Stimulated activated CD4-positive, alpha-beta T cell treated with anti-CD3 and anti-CD28 coated beads, Interleukin-1b, Interleukin-23, amount 100 ng/mL, for 1 hour (primary cell): ENCODE measurements at places on chromosomes 3 and 15.

DNA sequence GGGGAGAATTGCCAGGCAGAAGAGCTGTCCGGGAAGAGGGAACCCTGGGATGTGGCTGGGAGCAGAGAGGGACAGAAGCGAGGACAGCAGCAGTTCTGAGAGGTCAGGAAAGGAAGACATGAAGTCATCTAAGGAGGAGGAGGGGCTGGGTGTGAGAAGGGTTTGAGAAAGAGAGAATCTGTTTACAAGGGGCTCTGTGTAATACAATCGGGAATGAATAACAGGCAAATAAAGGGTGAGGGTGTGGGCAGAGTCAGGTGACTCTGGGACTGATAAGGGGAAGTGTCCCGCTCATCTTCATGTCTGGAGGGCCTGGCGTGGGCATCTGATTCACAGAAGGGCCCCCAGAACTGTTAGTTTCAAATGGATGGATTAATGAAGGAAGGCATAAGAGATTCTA lies 191.3 kb downstream of the XXYLT1 start:
- DNase-seq, result no peak

DNA sequence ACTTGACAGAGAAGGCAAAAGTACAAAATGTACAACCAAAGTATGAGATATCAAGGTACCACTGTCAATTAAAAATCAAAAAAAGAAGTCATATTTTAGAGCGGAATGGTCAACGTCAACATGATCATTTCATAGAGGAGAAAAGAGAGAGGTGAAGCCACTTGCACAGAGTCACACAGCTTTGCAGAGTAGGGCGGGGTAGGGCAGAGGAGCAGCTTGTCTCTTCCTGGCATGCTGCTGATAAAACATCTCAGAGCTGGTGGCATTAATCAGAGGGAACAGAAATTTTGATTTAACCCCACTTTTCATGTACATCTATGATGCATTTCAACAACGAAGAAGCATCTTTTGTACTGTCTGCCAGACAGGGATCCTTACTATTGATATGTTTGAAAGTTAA lies 5.2 kb upstream of the IGF1R start:
- no peak for DNase-seq

- no peak for DNase-seq
Observed at GRCh38 chr15:45165536-45165935, 22.2 kb downstream of the SHF start.

GRCh38 chr15:101486696-101487459 lies 2.6 kb downstream of the PCSK6 start:
- DNase-seq, result no peak

DNA sequence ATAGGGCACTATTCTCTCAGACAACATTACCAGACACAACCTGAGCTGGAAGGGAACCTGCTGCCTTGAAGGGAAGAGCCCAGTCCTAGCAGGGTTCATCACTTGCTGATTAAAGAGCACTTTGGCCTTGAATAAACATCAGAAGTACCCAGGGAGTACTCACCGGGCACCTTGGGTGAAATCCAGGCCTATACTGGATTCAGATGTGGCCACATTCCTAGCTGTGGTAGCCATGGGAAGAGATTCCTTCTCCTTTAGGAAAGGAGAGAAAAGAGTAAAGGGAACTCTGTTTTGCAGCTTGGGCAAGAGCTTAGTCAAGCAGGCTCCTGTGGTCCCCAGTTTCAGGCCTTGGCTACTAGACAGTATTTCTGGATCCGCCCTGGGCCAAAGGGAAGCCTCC lies 195.0 kb downstream of the SPATA16 start:
- DNase-seq, result no peak

DNA sequence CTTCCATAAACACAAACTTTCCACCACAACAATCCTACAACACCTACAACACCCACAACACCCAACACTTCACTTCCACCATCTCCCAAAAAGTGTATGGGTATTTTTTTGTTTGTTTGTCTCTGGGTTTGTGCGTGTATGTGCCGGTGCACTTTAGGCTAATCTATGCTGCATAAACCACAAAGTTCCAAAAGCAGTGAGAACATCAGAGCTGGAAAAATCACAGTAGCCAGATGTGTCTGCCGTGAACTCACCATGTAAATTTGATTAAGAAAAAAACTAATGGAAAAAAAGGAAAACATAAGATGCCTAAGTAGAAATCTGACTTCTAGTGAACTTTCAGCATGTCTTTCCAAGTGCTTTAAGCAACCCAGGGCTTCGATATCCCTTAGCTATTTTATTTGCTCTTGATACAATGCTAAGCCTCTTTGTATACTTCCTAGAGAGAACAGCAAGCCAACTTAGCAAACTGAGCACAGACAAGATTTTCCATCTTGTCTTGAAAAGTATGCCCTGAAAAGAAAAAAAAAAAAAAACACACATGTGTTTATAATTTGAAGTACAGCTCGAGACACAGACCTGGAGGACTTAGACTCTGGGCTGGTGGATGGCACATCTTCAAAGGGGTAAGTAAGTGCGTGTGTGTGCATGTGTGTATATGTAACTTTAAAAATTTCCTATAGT lies 91.4 kb downstream of the WWTR1 start:
- no peak for DNase-seq

DNA sequence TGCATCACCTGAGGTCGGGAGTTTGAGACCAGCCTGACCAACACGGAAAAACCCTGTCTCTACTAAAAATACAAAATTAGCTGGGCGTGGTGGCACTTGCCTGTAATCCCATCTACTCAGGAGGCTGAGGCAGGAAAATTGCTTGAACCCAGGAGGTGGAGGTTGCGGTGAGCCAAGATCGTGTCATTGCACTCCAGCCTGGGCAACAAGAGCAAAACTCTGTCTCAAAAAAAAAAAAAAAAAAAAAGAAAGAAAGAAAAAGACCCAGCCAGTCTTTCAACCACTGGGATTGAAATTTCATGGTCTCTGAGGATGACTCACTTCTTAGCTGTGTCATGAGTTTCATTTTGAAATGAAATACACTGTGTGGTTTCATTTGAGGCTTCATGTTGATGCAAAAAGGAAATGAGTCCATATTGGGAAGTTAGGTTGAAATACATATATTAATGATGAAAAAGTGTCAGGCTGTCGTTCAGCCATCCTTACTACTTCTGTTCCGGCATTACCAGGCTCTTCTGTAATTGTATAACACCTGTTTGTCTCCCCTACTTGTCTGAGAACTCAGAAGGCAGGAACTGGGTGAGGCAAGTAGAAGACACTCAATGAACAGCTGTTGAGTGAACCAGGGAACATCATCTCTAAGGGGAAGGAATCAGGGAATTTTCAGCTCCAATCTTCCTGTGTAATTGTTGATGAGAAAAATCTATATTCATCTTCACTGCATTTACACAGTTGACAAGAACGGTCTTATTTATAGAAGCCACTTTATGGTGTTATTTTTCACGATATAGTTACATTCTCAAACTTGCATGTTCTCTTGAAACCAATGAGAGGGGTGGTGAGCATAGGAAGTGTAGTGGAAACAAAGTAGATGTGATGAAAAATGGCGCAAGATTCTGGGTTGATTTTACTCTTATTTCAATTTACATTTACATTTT lies 87.4 kb downstream of the NFKBIZ start:
- DNase-seq, result no peak

- DNase-seq, result no peak
Observed at GRCh38 chr15:68187559-68187958, 17.6 kb downstream of the CALML4 start.

GRCh38 chr3:195558602-195559001 lies 15.5 kb upstream of the PPP1R2 start:
- no peak for DNase-seq

DNA sequence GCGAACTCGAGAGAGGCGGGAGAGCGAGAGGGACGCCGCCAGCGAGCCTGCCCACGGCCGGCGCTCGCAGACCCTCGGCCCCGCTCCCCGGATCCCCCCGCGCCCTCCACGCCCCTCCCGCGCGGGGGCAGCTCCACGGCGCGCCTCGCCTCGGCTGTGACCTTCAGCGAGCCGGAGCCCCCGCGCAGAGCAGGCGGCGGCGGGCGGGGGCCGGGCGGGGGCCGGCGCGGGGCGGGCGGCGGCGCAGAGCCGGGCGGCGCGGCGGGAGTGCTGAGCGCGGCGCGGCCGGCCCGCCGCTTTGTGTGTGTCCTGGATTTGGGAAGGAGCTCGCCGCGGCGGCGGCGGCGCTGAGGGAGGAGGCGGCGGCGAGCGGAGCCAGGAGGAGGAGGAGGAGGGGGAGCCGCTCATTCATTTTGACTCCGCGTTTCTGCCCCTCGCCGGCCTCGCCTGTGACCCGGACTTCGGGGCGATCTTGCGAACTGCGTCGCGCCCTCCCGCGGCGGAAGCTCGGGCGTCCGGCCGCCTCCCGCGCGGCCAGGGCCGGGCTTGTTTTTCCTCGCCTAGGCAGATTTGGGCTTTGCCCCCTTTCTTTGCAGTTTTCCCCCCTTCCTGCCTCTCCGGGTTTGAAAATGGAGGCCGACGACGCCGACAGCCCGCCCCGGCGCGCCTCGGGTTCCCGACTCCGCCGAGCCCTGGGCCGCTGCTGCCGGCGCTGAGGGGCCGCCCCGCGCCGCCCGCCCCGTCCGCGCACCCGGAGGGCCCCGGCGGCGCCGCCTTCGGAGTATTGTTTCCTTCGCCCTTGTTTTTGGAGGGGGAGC lies 524 bp downstream of the IGF1R start:
- DNase-seq, result no peak

DNA sequence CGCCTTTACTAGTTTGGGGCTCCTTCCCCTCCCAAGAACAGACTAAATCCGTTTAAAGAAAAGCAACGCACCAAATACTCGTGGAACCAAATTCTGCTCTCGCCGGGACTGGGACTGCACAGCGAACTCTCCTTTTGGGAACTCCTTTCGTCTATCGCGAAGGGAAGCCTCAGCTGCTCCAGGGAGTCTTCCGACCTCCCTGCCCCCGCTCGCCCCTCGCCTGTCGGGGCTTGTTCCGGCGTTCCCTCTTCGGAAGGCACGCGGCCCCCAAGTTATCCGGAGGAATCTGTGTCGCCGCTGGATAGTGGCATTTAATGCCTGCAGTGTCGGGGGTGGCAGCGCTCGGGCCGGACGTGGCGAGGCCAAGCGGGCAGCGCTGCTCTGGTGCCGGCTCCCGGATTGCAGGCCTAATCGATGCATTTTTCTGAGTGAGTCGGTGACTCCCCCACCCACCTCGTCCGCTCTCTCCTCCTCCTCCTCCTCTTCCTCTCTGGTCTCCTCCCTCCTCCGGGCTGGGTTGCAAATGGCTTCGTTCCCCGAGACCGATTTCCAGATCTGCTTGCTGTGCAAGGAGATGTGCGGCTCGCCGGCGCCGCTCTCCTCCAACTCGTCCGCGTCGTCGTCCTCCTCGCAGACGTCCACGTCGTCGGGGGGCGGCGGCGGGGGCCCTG lies at the start of gene TRIM71:
TRIM71 (plus strand) TSS at position 440 of the 671 bp plus-strand sequence; CDS start at position 524, 84 bp downstream.
- DNase-seq, result no peak

DNA sequence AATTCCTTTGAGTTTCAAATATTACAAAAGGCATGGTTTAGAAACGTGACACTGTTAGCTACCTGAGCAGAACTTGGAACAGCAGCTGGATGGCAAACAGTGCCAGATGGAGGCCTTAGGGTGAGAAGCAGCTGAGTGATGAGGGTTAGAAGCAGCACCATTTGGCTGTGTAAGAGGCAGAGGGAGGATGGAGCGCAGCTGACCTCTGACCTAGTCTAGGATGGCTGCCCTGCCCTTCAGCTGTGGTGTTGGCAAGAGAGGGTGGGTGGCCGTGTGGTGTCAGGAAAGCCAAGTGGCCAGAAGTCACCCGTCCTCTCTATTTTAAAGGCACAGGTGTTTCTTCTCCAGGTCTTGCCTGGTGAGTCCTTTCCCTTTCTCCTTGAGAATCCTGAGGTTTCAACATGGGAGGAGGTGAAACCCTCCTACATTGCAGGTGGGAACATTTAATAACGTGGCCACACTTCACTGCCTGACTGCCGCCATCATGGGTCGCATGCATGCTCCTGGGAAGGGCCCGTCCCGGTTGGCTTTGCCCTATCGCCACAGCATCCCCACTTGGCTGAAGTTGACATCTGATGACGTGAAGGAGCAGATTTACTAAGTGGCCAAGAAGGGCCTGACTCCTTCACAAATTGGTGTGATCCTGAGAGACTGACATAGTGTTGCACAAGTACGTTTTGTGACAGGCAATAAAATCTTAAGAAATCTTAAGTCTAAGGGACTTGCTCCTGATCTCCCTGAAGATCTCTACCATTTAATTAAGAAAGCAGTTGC lies 17.6 kb downstream of the BCL2L10 start:
- DNase-seq, result no peak

GRCh38 chr3:120726791-120727190 lies 15.5 kb downstream of the RABL3 start:
- DNase-seq, result no peak

DNA sequence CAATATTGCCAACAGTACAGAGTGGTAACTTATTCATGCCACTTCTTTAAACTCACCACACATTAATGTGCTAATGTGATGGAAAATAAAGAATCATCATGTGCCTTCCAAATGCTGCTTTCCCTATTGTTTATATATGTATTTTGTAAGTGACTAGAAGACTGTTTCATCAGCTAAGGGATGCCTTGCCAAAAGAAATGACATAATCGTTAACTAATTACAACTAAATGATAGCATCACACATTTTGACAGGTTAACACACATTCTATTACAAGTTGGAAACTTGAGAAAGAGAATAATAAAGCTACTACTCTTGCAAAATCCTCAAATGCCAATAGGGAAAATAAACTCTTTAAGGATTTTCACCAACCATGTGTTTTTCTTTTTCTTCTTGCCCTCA lies 329.9 kb upstream of the AGTR1 start:
- DNase-seq, result no peak

DNA sequence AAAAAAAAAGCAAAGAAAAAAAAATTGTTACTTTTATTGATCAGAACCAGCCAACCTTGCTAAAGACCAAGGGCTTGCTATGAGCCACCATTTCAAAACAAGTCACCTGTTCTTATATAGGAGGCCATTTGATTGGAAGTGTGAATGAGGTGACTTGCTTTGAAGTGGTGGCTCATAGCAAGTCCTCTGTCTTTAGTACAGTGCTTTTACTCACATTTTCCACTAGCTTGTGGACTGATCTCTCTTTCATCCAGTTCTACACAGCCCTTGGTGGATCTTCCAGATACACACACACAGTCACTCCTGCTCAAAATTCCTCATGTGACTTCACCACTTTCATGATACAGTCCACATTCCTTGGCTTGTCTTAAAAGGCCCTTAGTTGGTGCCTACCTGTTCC lies 13.5 kb downstream of the CLSTN2 start:
- no peak for DNase-seq

- DNase-seq, result no peak
Observed at GRCh38 chr3:159144472-159144871, 342.6 kb downstream of the MFSD1 start.

GRCh38 chr3:163622384-163622783 lies 1455.9 kb downstream of the SI start:
- DNase-seq, result no peak

- DNase-seq, result no peak
Observed at GRCh38 chr3:122233101-122233952, 49.9 kb downstream of the CASR start.
